ENCODE measurements at places on chromosomes 11 and 22.

GRCh38 chr11:67584881-67585873 lies 1.6 kb downstream of the GSTP1 start:
- no peak for DNase-seq

DNA sequence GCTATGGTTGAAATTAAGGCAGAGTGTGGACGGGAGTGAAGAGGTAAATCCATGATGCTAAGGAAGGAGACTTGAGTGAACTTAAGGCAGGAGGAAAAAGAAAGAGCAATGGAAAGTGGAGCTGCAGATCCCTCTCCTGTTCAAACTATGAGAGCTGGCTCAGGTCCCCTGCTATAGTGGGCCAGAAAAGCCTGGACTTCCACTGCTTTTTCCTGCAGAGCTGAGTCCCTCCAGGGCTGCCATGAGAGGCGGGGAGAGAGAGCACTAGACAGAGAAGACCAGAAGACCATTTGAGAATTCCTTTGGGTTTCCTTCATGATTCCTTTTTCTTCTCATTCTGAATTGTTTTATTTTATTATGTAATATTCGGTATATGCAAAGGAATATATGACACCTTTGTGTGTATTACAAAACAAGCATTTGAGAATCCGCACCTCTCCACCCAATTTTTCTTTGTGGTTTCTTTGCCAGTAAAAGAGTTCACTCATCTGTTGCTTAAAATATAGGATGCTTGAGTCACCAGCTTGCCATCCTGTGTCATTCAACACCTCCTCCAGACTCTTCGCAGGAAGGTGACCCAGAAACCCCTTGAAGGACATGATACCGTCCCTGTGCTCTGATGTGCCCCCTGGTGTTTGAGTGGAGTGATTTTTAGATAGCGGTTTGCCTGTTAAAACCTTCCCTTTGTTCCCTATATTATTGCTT lies 24.4 kb downstream of the SREBF2 start:
- no peak for DNase-seq

- DNase-seq: no peak
Measured at GRCh38 chr11:134052988-134053945, 15.6 kb upstream of the JAM3 start.

DNA sequence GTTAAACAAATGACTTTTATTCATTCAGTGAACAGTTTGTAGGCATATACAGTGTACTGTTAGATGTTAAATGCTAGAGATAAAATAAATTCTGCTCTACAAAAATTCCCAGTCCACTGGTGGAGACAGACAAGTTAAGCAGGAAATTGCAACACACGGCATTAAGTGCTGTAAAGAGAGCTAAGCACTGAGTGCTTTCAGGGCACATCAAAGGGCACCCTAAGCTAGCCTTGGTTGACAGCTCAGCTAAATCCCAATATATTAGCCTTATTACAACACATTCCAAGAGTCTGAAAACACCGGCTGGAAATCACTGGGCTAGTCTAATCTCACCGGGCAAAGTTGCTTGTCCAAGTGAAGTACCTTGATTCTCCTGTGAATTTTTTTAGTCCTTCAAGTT lies 55.1 kb downstream of the NOX4 start:
- no peak for DNase-seq

DNA sequence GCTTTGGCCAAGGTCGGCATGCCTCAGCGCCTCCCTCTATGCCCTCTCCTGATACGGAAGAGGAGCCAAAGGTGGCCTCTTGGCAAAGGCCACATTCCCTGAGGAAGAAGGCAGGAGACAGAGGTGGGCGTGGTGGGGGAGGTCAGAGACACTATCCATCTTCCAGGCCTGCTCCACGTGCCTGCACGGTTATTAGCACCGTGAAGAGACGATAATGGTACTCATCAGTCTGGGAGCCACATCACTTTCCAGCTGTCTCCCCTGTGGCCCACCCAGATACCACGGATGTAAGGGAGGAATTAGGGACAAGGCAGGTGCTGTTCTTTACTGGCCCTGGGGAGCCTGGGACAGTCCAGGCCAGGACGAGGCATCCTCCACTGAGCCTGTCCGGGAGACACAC lies 354.3 kb downstream of the MN1 start:
- no peak for DNase-seq

DNA sequence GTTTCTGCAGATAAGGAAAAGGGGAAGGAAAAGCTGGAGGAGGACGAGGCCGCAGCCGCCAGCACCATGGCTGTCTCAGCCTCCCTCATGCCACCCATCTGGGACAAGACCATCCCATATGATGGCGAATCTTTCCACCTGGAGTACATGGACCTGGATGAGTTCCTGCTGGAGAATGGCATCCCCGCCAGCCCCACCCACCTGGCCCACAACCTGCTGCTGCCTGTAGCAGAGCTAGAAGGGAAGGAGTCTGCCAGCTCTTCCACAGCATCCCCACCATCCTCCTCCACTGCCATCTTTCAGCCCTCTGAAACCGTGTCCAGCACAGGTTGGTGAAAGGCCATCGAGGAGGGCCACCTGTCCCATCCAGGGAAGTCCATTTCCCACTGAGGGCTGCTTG lies 5.6 kb downstream of the TEF start:
- DNase-seq: no peak

DNA sequence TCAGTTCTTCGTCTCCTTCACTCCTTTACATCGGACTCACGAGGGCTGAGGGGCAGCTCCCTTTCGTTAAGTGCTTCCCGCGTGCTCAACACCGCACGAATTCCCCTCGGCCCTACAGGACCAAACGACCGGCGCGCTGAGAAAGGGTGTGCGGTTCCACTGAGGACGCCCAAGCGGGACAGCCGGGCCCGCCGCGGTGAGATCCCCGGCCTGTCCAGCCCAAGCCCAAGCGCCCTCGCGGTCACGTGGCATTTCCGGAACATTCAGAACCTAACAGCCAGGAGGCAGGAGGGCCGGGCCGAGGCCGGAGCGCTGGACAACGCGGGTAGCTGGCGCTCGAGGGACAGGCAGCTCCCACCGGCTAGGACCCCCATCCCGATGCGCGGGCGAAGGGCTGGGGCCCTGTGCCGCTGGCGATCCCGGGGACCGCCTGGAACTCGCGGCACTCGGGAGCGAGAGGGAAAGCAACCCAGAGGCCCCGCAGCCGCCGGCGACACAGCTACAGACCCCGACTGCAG lies 737 bp upstream of the STIP1 start:
- peak; percentile 90 for DNase-seq

GRCh38 chr22:41920271-41920976 lies 5.5 kb upstream of the SHISA8 start:
- no peak for DNase-seq

DNA sequence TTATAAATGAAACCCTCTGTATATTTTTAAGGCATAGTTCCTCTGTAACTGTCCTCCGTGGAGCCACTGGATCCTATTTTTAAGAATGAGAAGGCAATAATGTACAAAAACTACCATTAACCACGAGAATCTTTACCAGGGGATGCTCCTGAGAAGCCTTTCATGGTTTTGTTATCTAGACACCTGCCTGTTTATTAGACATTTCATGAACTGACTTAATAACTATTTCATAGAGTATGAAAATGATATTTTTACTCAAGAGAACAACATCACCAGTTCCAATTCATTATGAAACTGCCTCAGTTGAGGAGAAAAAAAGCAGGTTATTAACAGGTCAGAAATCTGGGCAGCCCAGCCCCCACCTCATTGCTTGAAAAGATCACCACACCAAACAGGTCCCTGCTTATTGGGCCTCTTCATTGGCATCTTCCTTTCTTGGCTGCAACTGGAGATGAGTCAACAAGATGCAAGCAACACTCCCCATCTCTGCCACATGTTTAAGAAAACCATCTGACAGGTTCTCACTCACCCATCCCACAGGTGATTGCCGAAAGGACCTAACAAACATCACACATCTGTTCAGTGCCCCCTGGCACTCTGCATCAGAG lies 27.8 kb downstream of the ETS1 start:
- DNase-seq: no peak

DNA sequence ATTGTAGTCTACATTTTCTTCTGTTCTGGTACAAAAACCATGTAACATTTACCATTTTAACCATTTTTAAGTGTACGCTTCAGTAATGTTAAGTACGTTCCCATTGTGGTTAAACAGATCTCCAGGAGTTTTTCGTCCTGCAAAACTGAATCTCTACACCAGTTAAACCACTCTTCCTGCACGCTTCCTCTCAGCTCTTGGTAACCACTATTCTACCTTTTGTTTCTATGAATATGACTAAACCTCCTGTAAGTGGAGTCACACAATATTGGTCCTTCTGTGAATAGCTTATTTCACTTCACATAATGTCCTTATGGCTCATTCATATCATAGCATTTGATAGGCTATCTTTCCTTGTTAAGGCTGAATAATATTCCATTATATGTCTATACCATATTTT lies 7.1 kb upstream of the EXT2 start:
- no peak for DNase-seq

DNA sequence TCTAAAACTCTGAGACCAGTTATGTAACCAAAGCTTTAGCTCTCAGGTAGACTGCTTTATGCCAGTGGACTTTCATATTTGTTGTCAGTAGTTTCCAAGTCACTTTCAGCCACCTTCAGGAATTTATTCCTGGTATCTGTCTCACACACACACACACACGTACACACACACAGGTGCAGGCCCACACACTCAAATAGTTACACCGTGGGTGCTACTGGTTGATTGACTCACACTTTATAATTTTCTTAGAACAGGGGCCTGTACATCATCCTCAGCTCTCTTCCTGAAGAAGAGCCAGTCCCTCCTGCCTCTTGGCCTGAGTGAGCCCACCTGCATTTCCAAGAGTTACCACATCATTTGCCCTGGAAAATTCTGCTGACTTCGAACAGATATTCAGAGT lies 555.2 kb downstream of the SOX6 start:
- DNase-seq: no peak

GRCh38 chr11:68976095-68976494 lies 4.7 kb downstream of the MRGPRD start:
- no peak for DNase-seq

GRCh38 chr11:91664521-91664920 lies 560.1 kb upstream of the FAT3 start:
- DNase-seq: no peak

GRCh38 chr11:111514216-111515031 lies at the start of gene HOATZ:
Gene HOATZ, plus strand, starts transcription at chr11:111514778. Its CDS starts 7 bp downstream, at chr11:111514785.
- peak; percentile 19 for DNase-seq

DNA sequence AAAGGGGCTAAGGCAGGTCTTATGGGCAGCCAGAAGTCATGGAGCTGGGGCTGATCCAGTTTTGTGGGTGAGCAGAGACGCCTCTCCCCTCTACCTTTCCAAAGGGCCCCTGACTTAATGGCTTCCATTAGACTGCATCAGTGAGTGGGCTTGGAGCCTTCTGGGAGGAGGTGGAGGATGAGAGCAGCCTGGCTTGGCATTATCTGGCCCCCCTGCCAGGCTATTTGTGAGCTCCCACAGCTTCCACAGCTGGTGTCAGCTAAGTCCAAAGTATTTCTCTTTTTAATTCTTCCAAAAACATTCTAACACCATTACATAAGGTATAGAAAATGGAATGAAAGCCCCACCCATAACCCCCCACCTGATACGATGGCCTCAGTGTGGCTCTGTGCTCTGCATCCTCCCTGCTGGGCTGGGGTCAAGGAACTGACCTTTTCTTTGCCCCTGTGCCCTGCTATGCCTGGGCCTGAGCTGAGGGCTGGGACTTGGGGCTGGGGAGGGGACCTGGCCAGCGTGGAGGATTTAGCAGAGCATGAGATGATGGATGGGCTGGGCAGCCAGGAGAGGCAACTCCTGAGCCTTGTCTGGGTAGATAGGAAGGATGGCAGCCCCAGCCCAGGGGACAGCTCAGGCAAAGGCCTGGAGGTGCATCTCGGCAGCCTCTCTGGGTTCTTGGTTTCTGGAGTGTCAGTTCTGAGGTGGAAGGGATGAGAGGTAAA lies 4.0 kb downstream of the AIFM3 start:
- DNase-seq: no peak

DNA sequence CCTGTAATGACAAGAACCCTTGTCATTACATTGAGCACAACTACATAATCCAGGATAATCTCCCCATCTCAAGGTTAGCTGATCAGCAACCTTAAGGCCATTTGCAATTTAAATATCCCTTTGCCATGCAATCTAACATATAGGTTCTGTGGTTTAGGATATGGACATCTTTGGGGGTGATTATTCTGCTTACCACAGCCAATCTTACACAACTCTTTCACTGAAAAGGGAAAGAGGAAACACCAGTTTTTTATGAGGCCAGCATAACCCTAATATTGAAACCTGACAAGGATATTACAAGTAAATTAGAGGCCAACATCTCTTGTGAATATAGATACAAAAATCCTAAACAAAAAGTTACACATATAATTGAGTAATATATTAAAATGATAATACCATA lies 78.5 kb downstream of the CYP2R1 start:
- no peak for DNase-seq

DNA sequence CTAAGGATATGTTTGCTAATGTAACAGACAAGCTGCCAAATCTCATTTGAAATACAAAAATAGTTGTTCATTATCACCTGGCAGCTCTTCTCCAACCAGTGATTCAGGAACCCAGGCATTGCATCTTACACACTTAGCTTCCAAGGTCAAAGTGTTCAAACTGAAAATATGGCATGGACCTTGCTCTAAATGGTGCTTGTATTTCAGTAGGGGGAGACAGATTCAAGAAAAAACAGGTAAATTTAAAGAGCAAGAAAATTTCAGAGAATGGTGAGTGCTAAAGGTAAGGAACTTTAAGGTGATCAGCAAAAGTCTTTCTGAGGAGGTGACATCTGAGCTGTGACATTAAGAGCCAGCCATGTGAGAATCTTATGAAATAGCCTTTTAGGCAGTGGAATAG lies 82.8 kb upstream of the E2F8 start:
- no peak for DNase-seq

DNA sequence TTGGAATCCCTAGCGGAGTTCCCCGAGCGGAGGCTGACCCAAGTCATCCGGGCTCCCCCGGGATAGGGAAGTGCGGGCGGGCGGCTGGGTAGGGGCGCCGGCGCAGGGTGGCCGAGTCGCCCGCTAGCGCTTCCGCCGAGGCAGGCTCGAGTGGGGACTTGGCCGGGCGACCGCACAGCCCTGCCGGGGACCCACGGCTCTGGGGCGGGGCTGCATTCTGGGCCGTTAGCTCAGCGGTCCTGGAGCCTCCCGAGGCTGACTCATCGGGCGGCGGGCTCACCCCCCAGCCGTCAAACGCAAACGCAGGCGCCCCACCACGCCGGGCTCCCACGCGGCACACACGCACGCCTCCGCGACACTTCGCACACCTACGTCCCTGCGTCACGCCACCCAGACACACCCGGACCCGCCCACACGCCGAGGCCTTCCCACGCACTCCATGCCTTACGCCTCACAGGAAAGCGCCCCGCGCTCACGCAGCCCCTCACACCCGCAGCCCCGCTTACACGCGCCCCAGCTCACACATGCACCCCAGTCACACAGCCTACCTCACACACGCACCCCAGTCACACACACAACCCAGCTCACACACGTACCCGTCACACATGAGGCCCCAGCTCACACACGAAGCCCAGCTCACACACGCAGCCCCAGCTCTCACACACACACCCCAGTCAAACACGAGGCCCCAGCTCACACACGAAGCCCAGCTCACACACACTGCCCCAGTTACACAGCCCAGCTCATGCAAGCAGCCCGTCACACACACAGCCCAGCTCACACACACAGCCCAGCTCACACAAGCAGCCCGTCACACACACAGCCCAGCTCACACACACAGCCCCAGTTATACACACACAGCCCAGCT lies 1.2 kb downstream of the PHLDB1 start:
- peak; percentile 88 for DNase-seq

Measured in heart left ventricle (tissue), 16 donors.